ENCODE measurements at places on chromosomes 3 and 15.

GRCh38 chr15:95561463-95561862 is 769.0 kb upstream of the NR2F2 start:
- no peak for DNase-seq

DNA sequence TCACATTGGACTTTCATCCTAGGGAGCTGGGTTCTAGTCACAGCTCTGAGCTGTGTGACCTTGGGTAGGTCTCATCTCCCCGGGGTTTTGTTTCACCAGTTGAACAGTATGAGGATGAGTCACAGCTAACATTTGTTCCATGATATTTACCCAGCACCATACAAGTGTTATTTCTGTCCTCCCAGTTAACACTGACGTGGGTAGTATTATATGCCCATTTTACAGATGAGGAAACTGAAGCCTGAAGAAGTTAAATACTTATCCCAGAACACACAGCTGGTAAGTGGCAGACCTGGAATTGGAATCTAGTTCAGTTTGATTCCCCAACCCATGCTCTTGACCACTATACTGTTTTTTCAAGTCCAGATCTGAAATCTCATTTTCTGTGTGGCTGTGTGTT is 908 bp upstream of the RARB start:
- DNase-seq, result no peak

- DNase-seq, result no peak
Measured at GRCh38 chr3:128276146-128276435, 122.8 kb downstream of the EEFSEC start.

- DNase-seq, result no peak
Measured at GRCh38 chr3:142614059-142614626, 17.9 kb downstream of the PLS1 start.

DNA sequence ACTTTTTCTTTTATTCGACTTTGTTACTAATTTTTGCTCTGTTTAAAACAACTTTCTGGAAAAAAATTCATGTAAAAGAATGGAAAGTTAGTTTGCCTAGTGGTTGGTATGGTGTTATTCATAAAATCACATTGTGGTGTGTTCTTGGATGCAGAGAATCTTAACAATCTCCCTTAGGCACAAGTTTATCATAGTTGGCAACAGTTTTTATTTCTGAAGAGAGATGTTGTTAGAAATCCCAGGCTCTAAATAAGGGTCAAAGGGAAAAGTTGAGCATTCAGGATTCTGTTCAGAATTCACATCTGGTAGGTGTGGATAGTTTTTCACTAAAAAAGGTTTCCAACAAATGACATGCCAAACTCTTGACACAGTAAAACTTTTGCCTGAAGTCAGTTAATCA is 6.4 kb downstream of the DUT start:
- DNase-seq, result no peak

DNA sequence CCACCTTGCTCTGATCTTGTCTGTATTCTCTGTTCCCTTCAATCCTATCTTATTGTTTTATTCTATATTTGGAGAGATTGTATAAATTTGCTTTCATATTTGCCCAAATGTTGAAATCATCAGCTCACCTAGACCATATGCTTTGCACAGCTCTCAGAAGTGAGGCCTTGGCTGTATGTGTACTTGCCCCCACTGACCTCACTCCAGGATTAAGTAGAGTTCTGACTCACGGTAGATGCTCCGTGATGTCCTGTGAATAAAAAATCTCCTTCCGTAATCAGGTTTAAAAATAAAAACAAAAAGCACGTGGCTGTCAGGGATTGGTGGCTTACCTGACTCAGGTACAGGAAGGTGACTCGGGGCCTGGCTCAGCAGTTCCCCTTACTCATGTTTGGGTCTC is 162.2 kb downstream of the RYR3 start:
- DNase-seq, result no peak

- DNase-seq, result no peak
Measured at GRCh38 chr3:194344012-194344411, 7.1 kb downstream of the CPN2 start.

Data from BJ (cell line).